ENCODE measurements at places on chromosomes 13 and 19.

- no peak for DNase-seq
Observed at GRCh38 chr13:103788061-103788652, 721.9 kb upstream of the SLC10A2 start.

DNA sequence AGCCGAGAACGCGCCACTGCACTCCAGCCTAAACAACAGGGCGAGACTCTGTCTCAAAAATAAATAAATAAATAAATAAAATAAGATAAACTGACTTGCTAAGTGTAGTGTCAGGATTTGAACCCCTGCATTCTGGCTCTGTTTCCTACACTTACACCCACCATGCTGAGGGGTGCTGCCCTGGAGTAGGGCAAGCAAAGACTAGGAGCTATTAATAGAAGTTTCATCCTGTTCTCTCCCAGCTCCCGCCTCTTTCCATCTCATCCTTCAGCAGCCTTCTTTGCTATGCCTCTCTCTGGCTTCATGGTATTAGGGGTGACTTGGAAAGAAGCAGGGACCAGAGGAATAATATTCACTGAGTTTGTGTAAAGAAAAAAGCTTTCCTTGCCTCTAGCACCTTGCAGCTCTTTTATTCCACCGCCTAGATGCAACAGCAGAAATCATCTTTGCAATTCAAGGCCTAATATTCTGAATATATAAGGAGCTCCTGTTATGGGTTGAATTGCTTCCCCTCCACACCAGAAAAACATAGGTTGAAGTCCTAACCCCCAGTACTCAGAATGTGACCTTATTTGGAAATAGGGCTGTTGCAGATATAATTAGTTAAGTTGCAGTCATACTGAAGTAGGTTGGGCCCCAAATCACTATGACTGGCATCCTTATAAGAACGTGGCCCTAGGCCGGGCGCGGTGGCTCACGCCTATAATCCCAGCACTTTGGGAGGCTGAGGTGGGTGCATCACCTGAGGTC, 8.7 kb upstream of the PLAUR start:
- no peak for DNase-seq

GRCh38 chr13:35925669-35926068, 205.5 kb downstream of the DCLK1 start:
- no peak for DNase-seq

GRCh38 chr13:104553186-104553585, 1487.0 kb upstream of the SLC10A2 start:
- DNase-seq, result no peak

DNA sequence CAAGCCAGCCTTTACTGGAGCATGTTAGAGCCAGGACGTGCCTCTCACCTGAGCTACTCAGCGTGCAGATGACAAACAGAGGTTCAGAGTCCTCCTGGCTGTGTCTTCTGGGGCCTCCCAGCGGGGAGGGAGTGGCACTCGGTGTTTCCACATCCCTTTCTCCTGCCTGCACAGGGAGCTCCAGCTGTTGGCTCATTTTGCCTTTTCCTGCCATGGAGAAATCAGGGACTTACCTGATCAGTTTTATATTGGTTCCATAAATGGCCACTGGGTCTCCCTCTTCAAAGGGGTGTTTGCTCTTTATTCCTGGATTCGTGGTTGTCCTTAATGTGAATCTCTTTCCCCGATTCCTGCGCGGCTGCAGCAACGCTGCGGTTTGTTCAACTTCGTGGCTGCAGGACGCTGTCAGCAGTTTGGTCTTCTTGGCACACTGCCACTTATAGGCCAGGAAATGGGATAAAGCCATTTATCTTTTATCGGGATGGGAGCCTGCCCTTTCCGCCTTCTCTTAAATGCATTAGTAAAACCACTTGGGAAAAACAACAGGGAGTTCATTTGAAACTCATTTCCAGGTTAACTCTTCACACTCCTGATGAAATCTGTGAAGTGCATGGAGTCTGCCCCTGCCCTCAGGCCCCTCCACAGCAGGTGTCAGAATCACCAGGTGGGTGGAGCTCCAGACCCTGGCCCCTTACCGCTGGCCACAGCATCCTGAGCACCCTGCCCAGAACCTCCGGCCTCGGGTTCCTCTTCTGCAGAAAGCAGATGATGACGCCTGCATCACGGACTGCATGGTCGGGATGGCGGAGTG, 39.8 kb upstream of the MCF2L start:
- no peak for DNase-seq

- no peak for DNase-seq
Observed at GRCh38 chr13:38969187-38969586, 21.4 kb downstream of the STOML3 start.

- DNase-seq, result peak; percentile 48
Observed at GRCh38 chr13:108346376-108346775, 76.9 kb downstream of the TNFSF13B start.

DNA sequence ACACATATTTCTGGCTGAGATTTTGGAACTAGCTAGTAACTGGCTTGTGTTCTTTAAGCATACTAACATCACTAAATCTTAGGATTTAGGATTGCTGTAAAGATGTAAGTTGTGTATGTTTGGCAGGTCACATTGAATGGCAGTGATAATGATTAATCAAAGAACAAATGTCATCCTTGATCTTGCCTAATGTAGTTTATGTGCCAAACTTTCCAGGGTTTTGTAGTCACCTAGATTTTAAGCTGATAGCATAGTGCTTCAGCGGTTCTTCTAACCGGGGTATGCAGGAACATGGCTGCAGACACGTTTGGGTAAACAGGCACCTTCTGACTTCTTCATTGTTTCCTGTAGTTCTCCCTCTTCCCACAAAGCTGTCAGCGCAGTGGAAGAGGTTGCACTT, 9.7 kb downstream of the CLN5 start:
- no peak for DNase-seq
